ENCODE measurements at places on chromosomes 13 and 19.

DNA sequence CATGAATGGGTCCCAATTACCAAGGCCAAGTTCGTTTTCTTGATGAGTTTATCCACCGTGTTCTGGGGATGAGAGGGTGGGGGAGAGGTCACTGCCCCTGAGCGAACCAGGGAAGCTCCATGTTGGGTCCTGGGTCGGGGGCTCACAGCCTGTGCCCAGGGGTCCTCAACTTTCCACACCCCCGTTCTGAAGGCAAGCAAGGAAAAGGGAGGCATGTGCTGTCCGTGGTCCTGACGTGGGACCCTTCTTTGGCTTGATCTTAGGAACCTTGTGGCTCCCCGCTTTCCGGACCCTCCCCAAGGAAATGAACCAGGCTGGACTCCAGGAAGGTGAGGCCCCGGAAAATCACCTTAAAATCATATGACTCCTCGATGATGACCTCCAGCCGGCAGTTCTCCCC is 18.2 kb upstream of the MEIS3 start:
- no peak for DNase-seq

DNA sequence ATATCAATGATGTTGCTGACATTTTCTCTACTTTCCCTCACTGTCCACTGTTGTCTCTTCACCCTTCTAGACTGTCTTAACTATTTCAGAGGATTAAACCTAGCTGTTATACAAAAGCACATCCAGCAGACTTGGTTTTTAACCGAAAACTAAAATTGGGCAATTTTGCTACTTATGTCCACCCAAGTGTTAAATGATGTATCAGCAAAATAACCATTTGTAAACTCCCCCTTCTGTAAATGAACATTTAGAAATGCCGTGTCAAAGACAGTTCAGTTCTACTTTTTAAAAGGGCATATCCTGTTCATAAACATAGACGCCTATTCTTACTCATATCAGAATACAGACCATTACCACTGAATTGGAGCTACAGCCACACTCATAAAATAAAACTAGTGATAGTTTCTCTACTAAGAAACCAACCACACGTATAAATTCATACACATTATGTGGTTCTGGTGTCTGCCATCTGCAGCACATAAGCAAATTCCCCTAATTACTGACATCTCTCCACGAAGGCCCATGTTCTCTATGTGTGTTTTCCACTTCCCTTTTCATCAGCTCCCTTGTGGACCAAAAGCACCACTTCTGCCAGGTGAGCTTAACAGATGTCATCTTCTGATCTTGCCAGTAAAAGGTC is 1091.8 kb downstream of the PCDH9 start:
- DNase-seq, result no peak

DNA sequence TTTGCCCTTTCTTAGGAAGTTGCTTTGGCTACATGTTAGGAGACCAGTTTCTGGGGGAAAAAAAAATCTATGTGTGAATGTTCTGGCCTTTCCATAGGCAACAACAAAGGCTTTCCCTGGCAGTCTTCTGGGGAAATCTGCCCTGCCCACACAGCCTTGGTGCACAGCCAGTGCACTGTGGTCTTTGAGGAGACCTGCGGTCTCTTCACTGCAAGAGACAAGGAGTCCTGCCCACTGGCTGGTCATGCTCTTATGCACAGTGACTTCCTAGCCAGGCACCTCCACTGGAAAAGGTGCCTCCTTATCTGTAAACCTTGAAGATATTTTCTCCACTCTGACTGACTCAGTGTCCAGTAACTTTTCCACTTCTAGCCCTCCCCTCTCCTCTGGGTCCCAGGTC is 155.1 kb downstream of the SUCLA2 start:
- no peak for DNase-seq

GRCh38 chr19:29858000-29858596 is 46.3 kb downstream of the CCNE1 start:
- DNase-seq, result no peak

GRCh38 chr13:65966991-65967451 is 1263.1 kb downstream of the PCDH9 start:
- DNase-seq, result no peak

DNA sequence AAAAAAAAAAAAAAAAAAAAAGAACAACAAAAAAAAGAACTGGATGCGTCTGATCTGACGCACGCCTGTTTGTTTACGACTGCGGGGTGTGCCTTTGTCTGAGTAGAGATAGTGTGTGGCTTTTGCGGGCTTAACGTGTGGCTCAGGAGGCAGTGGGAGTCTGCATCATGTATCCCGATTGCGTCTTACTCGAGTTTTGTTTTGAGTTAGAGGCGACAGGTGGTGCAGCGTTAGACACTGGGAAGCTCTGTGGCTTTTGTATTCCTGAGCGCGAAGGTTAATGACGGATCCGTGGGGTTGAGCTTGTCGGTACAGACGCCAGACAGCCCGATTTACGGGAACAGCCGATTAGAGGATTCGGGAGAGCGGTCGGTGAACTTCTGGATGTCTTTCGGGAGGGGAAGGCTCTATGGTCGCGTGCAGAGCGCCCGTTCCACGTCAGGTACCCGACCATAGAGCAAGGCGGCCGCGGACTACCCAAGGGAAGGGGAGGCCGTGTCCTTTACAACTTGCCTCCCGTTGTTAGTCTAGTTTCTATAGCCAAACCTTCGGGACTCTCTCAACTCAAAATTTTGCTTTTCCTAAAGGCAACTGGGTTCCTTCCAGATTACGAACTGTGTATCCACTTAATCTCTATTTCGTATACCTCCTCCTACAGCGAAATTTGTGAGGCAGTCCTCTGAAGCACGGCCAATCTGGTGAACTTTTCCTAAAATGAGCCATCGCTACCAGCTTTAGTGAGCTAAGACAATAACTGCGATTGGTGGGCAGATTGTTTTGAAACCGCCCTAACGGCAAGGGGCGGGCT is 926 bp upstream of the HNRNPUL1 start:
- DNase-seq, result peak; percentile 45

- no peak for DNase-seq
Observed at GRCh38 chr13:50609011-50609410, 234.5 kb downstream of the DLEU7 start.

GRCh38 chr13:30170569-30170968 is 136.8 kb downstream of the KATNAL1 start:
- DNase-seq, result no peak

- DNase-seq, result no peak
Observed at GRCh38 chr19:53576941-53577653, 39.2 kb downstream of the ZNF331 start.

DNA sequence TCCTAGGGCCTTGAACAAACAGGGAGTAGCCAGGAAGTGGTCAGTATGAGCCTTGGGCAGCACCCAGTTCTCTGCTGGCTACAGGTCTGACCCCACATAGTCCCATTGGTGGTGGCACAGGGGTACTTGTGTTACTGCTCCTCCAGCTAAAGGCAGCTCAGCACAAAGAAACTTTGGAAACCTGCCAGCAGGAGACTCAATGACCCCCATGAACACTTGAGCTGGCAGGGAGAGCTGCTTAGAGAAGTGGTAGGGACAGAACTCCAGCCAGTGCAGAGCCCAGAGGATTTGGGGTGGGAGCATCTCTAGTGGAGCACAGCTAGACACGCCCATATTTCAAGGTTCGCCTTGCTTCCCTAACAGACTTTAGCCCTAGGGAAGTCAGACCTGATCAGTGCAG is 10.4 kb upstream of the ZNF586 start:
- DNase-seq, result no peak

GRCh38 chr13:53250272-53250875 is 221.8 kb downstream of the OLFM4 start:
- peak; percentile 78 for DNase-seq

DNA sequence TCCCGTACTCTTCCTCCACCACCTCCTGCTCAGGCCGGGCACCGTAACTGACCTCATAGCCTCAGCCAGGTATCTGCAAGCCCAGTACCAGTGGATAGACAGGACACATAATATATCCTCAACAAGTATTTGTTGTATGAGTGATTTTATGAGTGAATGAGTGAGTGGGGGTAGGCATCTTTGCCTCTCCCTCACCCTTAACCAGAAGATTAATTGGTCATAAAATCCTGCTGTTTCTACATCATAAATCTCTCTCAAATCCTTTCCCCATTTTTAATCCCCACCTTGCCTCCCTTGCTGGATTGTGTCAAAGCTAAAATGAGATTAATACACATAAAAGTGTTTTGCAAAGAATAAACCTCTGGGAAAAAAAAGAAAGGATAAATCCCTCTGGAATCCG is 44.4 kb upstream of the HMGB1 start:
- DNase-seq, result no peak

DNA sequence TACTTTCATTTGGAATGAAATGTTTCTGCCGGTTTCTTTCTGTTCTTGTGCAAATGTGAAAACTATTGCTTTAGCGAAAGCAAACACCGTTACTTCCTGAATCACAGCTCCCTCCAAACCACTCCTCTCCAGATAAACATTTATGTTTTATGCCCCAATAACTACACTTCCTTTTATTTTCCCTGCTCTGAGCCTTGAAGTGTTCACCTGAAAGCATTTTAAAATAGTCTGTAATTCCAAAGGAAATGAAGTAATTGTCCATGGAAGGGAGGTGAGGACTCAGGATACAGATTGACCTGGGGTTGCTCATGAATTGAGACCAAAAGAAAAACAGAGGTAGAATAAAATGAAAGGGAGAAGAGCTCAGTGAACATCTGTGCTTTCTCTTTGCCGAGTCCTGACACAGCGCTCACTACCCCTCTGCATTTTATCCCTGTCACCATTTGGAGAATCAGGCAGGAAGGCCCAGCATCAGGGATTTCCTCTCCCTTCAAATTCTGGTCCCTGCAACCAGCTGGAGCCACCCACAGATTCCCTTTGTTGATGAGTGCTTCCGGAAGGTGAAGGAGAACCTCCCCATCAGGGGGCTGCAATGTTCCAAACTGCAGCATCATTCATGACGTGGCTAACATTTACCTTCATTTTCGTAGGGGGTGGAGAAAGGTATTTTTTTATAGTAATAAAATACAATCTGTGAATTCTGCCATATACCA is 171.9 kb downstream of the ITGBL1 start:
- DNase-seq, result no peak

DNA sequence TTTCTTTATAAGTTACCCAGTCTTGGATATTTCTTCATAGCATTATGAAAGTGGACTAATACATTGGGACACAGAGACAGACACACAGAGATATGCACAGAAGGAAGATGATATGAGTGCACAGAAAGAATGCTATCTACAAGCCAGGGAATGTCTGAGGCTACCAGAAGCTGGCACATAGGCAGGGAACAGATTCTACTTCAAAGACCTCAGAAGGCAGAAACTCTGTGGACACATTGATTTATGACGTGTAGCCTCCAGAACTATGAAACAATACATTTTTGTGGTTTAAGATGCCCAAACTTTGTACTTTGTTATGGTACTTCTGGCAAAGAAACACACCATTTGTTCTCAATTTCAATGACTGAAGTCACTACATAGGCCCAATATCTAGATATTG is 556.7 kb downstream of the PCDH9 start:
- peak; percentile 62 for DNase-seq

- no peak for DNase-seq
Observed at GRCh38 chr13:92896842-92897241, 329.8 kb upstream of the GPC6 start.

DNA sequence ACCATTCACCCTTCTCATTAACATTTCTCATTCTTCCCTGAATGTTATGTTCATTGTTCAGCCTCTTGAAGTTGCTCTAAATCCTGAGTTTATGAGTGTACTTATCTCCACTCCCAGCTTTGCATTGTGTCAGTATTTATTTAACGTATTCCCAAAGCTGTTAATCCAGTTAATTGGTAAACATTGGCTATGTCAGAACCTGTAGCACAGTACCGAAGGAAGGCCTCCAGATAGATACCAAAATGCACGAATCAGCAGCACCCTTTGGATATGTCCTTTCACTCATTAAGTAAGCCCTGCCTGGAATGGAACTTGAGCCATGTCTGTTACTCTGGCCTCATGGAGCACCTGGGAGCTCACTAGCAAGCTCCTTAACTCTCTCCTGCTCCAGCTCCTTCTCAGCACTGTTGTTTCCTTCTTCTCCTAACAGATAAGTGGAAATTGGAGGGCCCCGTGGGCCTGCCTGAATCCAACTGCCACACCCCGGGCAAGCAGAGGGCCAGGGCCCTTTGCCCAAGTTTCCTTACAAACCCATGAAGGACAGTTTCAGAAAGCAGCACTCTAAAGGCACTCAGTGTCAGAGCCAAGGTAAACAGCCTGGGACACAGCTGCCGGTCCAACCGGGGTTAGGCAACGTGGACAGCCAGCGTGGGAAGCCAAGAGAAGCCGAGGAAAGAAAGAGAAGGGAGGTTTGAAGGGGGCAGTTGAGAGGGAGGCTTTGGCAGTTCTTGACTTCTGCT is 155.0 kb upstream of the SERP2 start:
- DNase-seq, result no peak

DNA sequence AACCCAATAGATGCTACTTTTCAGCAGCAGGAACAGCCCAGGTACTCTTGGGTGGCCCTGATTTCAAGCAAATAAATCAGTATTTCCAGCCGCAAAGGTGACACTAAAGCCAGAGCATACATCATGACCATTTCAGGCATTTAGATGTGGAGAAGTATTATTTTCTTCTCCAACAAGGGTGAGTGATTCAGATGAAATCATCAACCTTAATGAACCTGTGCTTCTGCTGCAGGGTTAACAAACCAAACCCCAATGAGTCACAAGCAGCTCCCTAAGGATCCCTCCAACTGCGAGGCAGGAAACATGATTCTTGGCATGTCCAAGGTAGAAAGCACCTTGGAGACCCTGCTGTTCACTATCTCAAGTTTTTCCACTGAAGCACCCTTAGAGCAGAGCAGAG is 32.7 kb downstream of the MBNL2 start:
- no peak for DNase-seq
